ENCODE measurements at places on chromosomes 5 and 9.

- DNase-seq = no peak
Observed at GRCh38 chr5:172371684-172372083, 82.6 kb downstream of the SH3PXD2B start.

DNA sequence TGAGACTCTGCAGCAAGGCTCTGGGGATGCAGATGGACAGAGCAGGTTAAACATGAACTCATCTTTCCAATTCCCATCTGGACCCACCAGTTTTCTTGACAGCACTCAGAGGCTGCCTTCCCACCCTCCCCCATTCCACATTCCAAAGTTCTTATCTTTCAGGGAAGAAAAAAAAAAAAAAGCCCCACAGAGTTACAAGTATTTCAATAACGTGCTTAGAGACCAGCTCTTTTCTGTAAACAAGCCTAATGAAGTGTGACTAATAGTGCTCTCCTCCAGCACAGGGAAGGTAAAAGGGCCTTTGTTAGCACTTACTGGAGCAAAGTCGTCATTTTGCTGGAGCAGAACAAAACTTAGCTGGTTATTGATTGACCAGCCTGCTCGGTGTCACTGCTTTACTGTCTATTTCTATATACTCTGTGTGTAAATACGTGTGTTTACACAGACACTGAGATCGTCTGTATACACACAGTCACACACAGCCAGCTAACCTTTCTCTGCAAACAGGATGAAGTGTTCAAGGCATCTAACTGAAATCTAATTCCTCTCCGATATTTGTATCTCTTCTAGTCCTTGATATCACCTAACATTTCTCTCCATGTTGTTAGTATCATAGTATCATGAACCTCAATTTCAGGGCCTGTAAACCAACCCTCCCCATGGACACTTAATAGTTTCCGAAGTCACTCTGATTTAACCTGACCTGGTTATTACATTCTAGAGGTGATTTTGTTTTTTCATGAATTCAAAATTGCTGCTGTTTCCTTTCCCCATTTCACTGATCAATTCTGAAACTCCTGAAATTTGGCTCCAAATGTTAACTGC is 84.9 kb downstream of the ZNF608 start:
- DNase-seq = no peak

DNA sequence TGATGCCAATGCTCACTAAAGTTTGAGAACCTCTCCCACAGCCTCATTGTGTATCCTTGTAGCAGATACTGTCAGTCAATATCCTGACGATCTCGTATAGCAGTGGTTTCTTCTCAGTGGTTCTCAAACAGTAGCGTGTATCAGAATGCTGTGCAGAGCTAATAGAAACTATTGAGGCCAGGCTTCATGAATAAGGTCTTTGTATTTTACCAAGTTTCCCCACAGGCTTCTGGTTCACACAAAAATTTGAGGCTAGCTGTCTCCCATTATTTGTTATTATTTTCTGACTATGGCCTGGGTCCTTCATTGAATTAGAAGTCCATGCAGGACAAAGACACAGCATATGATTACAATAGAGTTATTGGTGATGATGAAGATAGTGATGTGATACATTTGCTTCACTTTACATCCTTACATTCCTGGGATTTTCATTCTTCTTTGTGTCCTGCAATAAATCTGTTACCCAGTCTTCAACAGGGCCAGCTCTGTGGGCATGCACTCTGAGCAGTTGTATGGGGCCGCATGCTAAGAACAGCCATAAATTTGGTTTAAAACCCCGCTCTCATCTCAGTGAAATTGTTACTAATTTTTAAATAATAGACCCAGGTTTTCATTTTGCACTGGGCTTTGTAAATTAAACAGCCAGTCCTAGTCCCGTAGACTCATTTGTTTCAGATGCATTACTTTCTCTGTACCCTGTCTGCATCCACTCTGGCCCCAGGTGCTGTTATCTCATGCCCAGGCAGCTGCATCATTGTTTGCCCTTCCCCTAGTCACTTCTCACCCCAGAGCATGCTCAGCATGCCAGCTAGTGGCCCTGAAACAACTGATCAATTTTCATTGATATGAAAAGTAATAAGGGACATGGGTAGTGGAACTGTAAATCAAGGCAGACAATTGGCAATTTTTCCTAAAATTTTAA is 199.9 kb upstream of the PIK3R1 start:
- DNase-seq = no peak

- no peak for DNase-seq
Observed at GRCh38 chr5:93610581-93611272, 27.7 kb downstream of the NR2F1 start.

- no peak for DNase-seq
Observed at GRCh38 chr5:114612406-114612805, 250.5 kb downstream of the KCNN2 start.

GRCh38 chr5:121976979-121977378 is 15.2 kb downstream of the SRFBP1 start:
- no peak for DNase-seq

DNA sequence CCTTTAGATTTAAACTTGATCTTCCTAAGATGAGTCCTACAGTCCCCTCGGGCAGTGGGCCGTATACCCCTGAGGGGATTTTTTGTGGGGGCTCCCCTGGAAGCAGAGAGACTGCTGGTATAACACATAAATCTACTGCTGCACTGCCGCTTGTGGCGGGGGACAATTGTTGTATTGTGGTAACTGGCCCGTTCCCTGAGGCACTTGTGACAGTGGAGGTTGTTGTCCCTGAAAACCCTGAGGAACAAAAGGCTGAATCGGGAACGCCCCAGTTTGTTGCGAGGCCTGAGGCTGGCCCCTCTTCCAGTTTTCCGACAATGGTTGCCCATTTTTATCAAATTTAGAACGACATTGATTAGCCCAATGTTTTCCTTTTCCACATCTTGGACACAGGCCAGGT is 4.7 kb upstream of the TMEM141 start:
- DNase-seq = no peak

DNA sequence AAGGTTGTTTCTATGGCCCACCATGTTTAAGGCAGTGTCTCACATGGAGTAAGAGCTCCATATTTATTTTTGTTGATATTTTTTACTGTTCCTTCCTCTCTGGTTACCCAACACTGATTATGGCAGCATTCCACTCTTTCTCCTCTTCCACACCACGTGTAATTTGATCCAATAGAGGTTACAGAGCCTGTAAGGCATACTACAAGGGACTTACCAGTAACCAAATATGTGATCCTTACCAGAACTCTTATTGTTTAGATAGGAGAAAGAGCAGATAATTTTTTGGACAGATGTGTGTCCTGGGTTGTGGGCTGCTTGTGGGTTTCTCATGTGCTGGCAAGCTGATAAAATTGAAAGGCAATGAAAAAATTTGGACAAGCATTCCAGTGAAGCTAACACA is 261.3 kb downstream of the TMEM167A start:
- DNase-seq = no peak

DNA sequence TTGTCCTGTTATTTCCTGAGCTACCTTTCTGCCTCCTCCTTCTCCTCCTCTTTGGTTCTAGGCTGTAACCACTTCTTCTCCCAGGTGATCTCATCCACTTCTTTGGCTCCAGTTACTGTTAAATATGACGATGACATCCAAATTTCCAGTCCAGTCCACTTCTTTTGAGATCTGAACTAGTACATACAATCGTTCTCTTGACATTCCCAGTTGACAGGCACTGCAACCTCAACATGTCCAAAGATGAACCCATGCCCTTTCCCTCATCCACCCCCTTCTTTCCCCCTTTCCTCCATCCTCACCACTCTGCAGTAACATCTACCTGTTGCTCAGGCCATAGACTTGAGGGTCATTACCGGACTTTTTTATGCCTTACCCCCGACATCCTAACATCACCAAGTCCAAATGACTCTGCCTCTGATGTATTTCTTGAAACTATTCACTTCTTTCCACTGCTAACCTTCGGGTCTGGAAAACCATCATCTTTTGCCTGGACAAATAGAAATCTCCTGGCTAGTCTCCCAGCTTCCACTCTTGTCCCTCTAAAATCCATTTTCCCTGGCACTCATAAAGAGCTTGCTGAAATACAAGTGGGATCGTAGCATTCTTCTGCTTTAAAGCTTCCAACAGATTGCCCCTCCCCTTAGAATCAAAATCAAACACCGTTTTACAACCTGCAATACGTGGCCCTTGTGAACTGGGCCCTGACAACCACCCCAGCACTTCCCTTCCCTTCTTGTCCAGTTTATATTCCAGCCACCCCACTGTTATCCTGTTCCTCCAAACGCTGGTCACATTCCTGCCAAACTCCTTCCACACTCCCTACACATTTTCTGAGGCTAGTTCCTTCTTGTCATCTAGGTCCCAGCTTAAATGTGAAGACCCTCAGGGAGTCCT is 31.5 kb downstream of the KLF9 start:
- DNase-seq = no peak

GRCh38 chr5:150208187-150209098 is 18.6 kb downstream of the SLC6A7 start:
- no peak for DNase-seq

GRCh38 chr5:124524552-124525232 is 221.7 kb downstream of the ZNF608 start:
- DNase-seq = no peak

GRCh38 chr5:43592363-43592762 is 10.6 kb upstream of the NNT start:
- DNase-seq = no peak

DNA sequence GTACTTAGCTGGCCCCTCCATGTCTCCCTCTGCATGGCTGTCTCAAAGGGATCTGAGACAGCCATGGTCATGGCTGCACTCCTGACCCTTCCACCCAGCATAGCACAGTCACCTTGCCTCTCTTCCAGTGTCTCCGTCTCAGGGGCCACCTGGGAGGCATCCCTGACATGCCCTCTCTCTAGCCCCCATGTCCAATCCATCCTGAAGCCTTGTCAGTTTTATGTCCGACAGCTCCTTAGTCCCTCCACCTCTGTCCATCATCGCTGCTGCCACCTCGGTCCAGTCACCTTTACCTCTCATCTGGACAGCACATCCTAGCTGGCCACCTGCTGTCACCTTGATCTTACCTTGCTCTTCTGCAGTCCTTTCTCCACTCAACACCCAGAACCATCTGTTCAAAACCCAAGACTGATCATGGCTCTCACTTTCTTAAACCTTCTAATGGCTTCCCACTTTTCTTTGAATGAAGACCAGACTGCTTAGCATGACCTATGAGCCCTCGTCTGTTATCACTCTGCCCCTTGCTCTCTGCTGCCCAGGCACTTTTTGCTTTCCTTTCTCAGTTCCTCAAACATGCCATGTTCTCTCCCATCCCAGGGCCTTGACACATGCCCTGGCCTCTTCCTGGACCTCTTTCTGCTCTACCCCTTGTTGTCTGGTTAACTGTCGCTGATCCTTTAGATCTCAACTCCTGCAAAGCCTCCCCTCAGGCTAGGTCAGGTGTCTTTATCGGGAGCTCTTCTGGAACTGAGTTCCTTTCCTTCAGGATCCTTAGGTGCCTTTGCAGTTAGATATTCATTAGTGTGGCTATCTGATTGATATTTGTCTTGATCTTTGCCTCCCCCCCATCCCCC is 181.8 kb upstream of the PITX1 start:
- DNase-seq = no peak

DNA sequence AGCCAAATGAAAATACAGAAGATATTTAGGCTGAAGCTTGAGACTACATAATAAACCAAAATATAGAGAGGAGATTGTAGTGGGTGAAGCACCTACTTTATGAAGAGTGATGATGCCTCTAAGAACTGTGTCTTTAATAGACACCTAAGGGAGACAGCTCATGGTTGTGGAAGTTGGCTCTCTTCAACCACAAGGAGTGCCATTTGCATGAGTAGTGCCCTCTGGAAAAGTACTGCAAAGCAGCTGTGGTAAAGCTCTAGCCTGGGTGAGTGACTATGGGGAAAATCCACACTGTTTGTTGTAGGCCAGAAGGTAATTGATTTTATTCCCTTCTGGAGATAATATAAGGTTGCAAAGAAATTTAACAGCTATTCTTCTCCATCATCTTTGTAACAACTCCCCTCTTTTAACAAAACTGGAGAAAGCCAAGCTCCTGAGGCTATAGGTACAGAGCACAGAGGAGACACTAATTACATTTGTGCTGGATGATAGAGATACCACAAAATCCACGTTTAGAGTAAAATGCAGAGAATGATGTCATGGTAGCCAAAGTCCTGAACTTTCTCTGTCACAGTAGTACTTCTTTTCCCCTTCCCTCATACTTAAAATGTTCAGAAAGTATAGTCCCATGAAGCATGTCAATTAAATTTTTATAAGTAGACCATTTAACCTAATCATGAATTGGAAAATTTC is 122.8 kb downstream of the STARD4 start:
- no peak for DNase-seq

DNA sequence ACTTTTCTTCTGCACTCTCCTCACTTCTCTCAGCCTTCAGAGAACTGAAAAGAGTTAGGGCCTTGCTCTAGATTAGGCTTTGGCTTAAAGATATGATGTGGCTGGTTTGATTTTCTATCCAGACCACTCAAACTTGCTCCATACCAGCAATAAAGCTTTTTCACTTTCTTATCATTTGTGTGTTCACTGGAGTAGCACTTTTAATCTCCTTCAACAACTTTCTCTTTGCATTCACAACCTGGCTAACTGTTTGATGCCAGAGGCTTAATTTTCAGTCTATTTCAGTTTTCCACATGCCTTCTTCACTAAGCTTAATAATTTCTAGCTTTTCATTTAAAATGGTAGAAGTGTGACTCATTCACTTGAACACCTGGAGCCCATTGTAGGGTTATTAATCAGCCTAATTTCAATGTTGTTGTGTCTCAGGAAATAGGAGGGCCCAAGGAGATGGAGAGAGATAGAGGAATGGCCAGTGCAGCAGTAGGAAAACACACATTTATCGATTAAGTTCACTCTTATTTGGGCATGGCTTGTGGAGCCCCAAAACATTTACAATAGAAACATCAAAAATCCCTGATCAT is 5.9 kb downstream of the ATPSCKMT start:
- DNase-seq = no peak

GRCh38 chr5:84374568-84374967 is 10.1 kb downstream of the EDIL3 start:
- DNase-seq = no peak

- no peak for DNase-seq
Observed at GRCh38 chr5:34928267-34928666, 1.1 kb upstream of the DNAJC21 start.
